ENCODE measurements at places on chromosomes 13 and 19.

DNA sequence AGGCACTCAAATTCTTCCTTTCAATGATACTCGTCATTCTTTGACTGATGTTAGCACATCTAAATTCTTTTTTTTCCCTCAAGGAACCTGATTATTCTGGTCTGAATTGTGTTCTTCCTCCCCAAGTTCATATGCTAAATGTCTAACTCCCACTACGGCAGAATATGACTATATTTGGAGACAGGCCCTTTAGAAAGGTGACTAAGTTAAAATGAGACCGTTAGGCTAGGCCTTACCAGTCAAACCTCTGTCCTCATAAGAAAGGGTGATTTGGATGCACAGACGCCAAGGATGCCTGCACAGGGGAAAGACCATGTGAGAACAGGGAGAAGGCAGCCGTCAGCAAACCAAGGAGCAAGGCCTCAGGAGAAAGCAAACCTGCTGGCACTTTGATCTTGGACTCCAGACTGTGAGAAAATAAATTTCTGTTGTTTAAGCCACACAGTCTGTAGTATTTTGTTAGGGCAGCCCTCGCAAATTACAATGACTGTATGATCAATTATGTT is 13.1 kb upstream of the FOXO1 start:
- no peak for DNase-seq

- no peak for DNase-seq
Observed at GRCh38 chr13:48009284-48009683, 8.2 kb upstream of the SUCLA2 start.

- DNase-seq: no peak
Observed at GRCh38 chr19:10113592-10113963, 2.1 kb downstream of the P2RY11 start.

DNA sequence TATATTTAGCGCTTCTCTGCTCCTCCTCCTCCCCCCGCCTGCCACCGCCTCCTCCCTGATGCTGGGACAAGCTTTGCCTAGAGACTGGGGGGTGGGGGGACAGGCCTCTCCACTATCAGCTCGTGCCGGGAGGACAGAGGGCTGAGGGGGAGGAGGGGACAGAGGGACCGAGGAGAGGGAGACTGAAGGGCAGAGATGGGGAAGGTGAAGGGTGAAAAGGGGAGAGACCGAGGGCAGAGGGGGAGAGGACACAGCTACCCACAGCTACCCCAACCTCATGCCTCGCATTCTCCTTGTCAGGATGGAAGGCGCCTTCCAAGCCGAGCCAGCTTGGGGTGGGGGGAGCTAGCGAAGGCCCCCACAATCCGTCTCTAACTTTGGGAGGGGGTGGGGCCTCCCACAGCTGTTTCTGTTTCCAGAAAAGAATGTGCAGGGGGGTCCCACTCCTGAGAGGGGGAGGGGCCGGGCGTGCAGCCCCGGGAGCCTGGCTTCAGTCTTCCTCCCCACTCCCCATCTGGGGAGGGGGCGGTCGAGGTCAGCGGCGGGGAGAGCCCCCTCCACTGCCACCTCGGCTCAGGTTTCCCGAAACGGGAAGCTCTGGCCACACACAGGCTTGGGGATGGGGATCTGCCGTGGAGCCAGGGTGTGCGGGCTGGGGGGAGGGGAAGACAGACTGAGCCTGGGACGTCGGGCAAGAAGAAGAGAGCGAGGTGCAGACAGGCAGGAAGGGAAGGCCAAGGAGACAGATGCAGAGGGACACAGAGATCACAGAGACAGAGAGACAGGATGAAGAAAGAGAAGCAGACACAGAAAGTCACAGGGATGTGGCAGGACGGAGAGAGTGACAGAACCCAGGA is 1.6 kb downstream of the DACT3 start:
- no peak for DNase-seq

DNA sequence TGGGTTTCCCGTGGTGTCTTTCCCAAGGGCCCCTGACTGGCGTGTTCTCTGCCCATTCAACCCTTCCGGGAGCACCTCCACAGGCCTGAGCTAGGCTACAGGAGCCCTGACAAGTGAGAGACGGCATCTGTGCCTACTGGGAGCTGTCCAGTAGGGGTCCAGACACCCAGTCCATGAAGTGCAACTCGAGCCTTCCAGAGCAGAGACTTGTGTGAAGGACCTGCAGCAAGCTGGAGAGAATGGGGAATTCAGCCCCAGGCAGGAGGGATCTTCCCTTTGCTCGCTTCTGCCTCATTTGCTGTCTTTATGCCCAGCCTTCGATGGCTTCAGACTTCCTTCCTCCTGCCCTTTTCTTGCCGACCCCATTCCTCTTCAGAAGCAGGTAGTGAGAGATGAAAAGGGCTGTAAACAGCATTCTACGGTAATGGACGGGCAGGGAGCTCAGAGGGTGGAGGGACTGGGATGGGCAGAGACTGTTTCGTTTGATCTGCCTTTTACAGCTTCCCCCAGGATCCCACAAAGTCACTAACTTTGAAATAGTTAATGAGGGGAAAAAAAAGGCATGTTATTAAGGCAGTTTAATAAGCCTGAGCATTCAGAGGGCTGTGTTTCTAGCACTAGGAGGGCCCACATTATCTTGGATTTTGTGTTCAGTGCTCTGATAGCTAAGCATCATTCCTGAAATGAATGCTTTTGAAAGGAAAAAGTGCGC is 327.6 kb downstream of the FGF9 start:
- no peak for DNase-seq

DNA sequence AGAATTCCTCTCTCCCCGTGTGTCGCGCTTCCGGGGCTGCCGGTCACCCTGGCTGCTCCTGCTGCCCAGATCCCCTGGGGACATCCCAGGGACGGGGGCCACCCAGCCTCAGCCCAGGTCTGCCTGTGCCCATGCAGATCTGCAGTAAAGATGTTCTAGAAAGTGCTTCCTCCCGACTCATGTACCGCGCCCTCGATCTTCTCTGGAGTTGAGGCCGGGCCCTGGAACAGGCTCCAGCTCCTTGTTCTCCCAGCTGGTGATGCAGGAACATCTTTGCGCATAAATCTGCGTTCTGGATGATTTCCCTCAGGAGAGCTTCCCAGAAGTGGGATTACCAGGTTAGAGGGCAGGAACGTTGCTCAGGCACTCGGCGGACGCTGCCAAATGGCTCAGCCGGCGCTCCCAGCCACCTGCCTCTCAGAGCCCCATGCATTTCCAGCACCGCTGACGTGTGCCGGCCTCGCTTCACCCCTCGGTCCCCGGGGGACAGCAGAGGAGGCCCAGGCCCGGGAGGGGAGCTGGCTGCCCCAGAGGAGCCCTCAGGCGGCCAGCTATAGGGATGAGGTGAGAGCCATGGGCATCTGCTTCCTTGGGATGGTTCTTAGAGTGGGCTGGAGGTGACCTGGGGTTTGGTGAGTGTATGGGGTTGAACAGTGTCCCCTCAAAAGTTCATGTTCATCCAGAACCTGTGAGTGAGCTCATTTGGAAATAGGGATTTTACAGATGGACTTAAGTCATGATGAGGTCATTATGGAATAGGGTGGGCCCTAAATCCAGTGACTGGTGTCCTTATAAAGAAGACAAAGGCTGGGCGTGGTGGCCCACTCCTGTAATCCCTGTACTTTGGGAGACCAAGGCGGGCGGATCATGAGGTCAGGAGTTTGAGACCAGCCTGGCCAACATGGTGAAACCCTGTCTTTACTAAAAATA is 42.6 kb downstream of the CRTC1 start:
- DNase-seq: no peak

DNA sequence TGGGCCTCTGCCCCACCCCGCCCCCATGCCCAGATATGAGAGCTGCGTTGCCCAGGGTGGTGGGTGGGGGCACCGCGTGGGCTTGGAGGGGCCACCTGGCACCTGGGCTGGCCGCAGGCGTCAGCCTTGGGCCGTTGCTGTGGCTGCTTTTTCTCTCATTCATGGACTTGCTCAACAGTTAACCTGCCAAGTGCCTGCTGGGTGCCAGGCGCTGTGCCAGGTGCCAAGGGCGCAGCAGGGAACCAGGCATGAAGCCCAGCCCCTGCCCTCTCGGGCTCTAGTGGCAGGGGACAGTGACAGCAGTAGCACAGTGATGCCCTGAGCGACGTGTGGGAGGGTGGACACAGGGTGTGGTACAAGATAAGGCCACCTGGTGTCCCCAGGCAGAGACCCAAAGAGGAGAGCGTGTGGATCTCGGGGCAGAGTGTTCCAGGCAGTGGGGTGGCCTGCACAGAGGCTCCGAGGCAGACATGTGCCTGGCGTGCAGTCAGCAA is 28.1 kb downstream of the DHX34 start:
- DNase-seq: no peak

- no peak for DNase-seq
Observed at GRCh38 chr19:35509861-35510625, 3.4 kb downstream of the DMKN start.
